H4 (cell line): ENCODE measurements at places on chromosomes 1 and 21.

DNA sequence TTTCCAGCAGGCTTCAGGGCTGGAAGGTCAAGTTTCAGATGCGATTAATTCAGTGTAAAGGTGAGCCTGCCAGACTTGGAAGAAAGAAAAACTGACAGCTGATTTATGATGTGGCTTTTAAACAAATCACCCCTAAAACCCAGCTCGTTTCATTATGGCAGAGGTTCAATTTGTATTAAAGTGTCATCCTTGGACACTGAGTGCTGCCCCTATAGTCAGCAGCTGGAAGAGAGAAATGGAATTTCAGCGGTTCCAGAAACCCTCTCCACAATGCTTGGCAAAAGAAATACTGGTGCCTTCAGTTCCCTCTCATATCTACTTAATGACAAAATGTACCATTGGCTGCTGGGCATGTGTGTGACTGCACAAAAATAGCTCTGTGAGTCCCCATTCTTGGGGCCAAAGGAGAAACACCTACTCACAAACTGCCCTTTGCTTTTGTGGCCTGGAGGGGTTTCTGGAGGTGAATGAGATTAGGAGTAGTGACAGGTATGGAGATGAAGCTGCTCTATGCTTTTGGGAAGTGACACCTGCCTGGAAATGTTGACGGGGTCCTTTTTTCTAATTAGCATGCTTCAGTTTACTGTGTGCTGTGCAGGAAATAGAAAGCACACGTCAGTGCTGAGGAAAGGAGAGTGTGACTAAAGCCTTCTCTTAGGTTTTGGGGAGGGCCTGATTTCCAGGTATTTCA is 95.1 kb upstream of the TSPAN2 start:
- no peak for DNase-seq

DNA sequence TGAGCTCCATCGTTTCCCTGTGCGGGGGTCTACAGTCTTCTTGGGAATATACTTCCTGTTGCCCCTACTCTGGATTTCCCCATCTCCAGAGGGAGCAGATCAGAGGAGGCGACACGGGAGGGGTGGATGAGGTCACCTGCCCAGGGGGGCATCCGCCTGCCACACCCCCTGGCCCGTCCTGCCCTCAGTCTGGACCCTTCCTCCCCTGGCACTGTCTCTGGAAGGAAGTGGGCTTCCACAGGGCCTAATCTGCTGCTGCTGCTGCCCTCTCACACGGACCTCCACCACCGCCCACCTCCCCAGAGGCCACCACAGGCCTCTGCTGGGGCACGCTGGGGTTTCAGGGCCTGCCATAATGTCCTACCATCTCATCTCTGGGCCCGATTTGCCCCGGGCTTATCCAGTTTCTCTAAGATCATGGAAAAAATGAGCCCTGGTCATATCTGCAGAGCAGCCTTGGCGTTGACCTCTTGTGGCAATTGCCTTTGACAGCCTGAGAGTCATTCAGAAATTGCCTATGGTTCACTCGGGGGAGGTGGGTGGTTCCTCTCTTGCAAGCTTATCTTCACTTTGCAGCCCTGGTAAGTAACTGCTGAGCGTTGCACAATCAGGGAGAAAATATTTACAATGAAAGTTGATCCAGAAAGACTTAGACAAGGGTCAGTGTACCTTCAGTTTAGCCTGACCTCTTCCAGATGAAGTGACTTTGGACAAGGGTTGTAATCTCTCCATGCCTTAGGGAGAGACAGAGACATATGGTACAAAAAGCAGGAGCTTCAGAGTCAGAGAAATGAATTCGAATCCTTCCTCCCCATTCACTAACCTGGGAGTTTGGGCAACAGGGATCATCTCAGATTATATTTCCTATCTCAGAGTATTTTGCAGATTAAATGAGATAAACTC is 252.4 kb downstream of the TOMM20 start:
- peak; percentile 34 for DNase-seq

DNA sequence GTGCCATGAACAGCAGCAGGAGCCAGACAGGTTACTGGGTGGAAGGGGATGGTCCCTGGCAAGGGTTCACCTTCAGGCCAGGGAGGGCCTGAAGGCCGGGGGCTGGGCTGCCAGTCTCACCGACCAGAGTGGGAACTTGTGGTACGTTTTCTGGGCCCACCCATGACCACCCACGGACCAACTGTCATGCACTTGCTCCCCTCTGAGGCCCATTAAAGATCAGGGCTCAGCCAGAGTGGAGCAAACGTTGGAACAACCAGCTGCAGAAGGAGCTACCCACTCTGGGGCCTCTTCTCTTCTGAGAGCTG is 436.7 kb upstream of the PRMT6 start:
- DNase-seq: no peak

- DNase-seq: no peak
Observed at GRCh38 chr1:3981261-3981660, 81.2 kb upstream of the C1orf174 start.

DNA sequence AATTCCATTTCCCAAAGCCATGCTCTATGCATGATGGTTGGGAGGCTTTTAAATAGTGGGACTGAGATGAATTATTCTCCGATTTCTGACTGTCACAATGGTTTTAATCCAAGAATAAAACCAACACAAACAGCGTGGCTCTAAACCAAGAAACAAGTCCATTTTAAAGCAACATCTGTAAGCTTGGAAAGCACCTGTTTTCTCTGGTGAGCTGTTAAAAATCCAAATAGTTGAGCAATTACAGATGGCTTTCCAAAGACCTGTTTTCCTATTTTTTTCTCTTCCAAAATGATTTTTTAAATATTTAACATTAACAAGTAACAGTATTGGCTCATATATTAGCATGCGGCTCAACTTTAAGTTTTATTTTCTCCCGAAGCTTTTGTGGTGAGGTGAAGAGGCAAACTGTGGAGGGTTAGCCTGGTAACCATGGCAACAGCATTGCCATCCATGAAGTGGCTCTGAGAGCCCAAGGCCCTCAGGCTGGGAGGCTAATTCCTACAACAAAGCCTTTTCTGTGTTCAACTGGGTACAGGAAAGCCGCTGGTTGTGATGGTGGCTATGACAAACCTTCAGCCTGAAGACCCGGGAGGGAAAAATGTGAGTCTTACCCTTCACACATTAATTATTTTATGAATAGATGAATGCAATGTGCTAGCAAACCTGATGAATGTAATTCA is 56.7 kb upstream of the B3GALT5 start:
- no peak for DNase-seq

DNA sequence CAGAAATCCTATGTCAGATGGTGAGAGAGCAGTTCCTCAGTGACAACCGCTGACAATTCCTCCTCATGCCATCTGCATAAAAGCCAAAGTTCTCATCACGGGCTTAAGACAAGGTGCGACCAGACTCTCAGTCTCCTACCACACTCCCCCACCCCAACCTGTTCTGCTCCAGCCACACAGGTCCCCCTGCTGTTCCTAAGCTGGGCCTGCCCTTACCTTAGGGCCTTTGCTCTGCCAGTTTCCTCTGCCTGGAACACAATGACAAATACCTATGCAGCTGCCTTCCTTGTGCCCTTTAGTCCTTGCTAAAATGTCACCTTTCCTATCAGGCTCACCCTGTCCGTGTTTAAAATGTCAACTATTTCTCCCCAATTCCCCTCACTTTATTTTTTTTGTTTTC is 382.2 kb downstream of the NTNG1 start:
- no peak for DNase-seq

- no peak for DNase-seq
Observed at GRCh38 chr21:36255663-36256062, 64.3 kb upstream of the MORC3 start.

DNA sequence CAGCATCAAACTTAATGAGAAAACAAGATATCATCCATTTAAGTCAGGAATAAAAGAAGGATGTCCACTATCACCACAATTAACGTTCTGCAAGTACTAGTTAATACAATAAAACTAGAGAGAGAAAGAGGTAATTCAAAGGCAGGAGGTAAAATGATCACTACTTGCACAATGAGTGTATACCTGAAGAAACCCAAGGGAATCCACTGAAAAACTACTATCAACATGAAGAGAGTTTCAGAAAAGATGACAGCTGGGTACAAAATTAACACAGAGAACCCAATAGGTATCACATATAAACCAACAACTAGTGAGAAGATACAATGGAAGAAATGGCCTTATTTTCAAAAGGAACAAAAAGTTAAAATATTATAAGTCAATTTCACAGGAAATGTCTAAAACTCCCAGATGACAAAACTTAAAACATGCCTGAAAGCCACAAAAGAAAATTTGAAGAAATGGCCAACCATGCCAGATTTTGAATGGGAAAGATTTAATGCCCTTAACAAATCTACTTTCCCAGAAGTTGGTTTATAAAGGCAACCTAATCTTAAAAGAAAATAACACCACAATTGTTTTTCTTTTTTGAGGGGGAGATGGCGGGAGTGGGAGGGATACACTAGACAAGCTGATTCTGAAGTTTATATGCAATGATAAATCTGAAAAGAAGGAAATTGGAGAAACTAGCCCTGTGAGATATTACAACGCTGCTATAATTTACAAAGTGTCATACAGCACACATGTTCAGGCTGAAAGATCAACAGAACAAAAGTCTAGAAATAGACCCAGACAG is 17.8 kb downstream of the VPS26C start:
- DNase-seq: no peak

DNA sequence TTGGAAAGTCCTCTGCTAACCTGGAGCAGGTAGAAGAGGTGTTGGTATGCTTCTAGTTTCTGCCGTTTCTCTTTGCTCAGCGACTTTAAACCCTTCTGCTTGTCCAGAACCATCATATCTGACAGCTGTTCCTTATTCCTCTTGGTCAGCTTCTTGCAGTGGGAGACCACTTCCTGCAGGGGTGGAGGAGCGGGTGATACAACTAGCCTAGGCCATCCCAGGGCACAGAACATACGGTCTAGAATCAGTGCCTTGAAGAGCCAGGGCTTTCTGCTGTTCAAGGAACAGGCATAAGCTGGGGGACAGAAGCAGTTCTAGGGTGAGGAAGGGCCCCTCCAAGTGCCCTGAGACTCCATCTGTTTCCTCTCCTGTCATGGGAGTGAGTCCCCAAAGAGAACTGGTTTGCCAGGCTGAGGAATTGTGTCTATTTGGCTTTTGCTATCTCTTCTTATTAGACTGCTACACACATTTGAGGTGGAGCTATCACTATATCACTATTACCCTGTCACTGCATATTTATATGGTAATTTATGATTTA is 32.5 kb downstream of the IQGAP3 start:
- DNase-seq: no peak

GRCh38 chr1:205291596-205291995 is 29.9 kb downstream of the NUAK2 start:
- DNase-seq: no peak

- DNase-seq: peak; percentile 37
Observed at GRCh38 chr1:184056921-184057555, 5.5 kb downstream of the TSEN15 start.

DNA sequence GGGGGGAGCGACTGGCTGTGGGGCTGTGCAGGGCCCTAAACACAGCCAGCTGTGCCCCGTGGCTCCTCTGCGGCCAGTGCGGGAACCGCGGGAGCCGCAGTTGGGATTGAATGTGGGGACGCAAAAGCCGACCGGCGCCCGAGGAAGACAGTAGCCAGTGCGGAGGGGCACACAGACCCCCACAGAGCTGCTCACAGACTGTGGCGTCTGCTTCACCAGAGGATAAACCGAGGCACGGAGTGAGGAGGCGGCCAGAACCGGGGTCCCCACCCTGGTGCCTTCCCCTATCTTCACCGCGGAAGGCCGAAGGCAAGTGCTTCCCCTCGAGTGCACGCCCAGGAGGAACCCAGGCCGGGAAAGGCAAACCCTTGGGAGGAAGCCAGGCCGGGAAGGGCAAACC is 8.7 kb upstream of the TMEM52 start:
- no peak for DNase-seq

DNA sequence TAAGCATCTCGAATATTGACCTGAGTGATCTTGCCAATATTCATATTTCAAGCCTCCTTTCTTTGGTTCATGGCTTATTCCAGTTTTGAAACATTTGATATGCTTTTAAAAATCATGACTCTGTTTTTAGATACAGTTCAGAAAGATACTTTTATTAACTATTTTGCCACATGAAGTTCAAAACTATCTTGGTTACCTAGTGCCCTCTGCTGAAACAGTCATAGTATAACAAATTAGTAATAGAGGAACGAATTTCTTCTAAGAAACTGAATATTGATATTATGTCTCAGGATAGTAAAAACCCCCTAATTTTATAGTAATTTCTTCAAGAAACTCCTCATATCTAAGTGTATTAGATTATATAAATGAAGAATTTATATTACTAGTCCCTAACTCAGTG is 52.6 kb upstream of the RC3H1 start:
- peak; percentile 22 for DNase-seq

DNA sequence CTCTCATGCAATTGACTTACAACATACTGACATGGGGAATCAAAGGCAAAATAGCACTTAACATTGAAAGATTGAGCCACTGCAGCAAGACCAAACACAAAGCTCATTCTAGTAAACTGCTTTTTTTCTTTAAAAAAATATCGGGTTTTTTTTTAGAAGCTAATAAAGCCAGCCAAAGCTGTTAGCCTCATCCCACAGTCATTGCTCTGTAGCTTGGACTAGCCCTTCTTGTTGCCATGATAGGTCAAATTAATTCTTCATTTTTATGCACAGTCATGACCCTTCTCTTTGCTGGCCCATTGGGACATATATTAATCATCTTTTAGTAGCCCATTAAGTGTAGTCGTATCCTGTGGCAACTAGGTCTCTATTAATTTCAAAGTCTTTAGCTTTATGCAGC is 231.3 kb downstream of the ADGRL2 start:
- DNase-seq: no peak

DNA sequence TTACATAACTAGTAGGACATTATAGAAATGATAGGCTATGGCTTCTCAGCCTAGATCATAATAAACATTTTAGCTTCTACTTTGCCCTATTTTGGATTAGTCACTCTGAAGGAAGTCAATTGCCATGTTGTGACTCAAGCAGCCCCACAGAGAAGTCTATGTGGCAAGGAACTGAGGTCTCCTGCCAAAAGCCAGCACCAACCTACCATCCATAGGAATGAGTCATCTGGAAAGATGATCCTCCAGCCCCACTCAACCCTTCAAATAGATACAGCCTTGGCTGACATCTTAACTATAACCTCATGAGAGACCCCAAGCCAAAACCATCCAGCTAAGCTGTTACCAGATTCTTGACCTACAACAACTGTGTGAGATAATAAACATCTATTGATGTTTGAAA is 76.3 kb upstream of the BEND5 start:
- peak; percentile 89 for DNase-seq

GRCh38 chr1:8554956-8555534 is 237.1 kb downstream of the SLC45A1 start:
- DNase-seq: peak; percentile 58

GRCh38 chr1:4931486-4931885 is 277.1 kb downstream of the AJAP1 start:
- peak; percentile 81 for DNase-seq

DNA sequence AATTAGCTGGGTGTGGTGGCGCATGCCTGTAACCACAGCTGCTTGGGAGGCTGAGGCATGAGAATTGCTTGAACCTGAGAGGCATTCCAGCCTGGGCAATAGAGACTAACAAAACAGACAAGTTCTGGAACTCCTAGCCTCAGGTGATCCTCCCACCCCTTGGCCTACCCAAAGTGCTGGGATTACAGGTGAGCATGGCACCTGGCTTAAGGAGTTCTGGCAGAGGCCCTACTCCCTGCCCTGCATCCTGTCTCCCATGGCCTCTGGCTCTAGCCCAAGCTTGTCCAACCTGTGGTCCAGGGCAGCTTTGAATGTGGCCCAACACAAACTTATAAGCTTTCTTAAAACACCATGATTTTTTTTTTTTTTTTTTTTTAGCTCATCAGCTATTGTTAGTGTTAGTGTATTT is 20.4 kb downstream of the TOMM20 start:
- no peak for DNase-seq

- DNase-seq: no peak
Observed at GRCh38 chr1:229689904-229690303, 63.9 kb downstream of the URB2 start.

- peak; percentile 41 for DNase-seq
Observed at GRCh38 chr1:89799495-89799894, 21.3 kb upstream of the LRRC8D start.
